ENCODE measurements at places on chromosomes 13 and 19.
A peak's percentile ranks its signal among the peaks of the same experiment; 100 is the strongest.

GRCh38 chr13:102692491-102692826, 2.4 kb downstream of the METTL21C start:
- no peak for DNase-seq

DNA sequence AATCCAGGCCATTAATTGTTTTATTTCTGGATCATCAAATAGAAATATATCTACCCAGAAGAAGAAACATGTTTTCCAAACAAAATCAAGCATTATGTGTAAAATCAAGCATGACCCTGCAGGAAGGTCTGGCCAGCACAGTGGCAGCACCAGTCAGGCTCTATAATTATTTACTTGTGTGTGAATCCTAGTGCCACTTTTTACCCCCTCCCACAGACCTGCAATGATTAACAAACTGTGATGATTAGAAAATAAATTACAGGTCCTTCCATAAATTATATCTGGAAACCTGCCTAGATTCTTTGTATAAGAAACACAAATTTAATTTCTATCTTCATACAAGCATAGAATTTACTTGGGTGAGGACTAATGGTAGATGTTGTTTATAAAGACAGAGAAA, 186.1 kb downstream of the GPC6 start:
- DNase-seq: no peak

- no peak for DNase-seq
These were observed 12.1 kb upstream of the EHD2 start for GRCh38 chr19:47700934-47701716.

- DNase-seq: no peak
These were observed 39.7 kb upstream of the RNF113B start for GRCh38 chr13:98216711-98217285.

DNA sequence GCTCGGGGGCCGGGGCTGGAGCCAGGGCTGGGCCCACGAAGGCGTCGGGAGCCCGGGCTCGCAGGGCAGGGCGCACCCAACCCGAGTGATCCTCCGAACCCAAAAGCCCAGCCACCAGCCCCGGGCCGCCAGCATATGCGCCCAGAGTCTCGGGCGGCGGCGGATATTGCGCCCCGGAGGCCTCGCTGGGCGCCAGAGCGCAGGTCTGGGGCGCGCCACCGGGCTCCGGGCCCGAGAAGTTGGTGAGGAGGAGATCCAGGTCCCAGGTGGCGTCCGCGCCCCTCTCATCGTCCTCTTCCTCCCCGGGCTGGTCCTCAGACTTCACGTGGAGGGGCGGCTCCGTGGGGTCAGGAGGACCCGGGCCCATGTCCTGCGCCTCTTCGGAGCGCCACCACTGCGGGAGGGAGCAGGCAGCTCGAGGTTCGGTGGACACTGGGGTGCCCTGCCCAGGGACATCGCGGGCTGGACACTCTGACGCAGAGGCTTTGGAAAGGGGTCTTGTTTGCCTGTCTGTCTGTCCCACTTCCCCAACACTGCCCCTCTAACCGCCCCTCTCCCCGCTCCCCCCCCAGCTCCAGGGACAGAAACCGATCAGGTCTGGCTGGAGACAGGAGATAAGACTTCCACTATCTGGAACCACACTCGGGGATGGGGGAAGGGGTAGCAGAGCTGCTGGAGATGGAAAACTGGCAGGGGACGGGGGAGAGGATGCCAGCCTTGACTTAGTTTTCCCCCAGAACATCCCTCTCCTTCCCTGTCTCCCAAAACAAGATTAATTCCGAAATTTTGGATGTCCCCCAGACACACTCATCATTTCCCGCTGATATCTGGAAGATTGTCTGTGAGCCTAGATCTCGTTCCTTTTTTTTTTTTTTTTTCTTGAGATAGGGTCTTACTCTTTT, 1.0 kb downstream of the KLF1 start:
- DNase-seq: no peak

- no peak for DNase-seq
These were observed 104.0 kb downstream of the MYCBP2 start for GRCh38 chr13:77222909-77223308.

- no peak for DNase-seq
These were observed 267.3 kb downstream of the RFC3 start for GRCh38 chr13:34085204-34085603.

DNA sequence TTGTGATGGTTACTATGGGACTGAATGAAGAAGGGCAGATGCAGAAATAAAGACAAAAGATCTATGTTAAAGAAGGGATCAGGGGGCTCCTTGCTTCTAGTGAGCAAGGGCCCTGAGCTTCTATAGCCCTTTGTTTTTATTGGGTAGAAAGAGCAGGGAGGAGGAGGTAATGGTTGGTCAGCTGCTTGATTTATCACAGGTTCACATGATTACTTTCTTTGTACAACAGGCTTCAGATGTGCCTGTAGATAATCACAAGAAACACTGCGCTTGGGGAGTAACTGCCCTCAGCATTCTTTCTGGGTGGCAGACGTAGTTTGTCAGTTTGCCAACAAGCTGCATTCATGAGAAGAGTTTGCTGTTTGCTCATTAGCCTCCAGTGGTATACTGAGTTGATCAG, 4.8 kb upstream of the ZNF439 start:
- no peak for DNase-seq

GRCh38 chr13:106996867-106997618, 429.1 kb upstream of the ARGLU1 start:
- DNase-seq: no peak

DNA sequence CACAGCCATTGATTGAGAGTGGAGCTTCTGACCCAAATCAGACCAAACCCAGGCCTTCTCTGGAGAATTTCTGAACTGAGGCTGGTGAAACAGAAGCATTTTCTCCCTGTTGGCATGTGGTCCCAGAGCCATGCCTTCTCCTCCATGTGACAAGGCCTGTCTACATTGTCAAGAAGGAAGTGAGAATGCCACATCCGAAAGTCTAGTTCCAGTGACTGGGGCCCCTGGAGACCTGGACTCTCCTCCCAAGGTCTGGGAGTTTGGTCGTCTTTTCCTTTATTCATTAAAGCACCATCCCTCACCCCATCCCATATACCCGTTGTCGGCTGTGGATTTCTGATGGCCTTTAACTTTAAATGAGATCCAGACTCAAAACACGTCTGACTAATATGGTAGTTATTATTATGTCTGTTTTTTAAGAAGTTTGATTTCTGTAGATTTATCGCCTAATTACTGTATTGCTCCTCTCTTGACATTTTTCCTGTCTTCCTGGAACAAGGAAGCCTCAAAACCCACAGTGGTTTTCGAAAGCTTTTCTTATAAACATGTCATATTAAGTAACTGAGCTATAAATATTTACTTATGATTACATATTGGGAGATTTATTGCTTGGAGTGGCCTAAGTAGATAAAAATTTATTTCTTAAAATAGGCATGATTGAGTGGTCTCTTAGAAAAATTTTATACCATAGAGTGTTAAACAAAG, 128.3 kb upstream of the FRY start:
- no peak for DNase-seq

DNA sequence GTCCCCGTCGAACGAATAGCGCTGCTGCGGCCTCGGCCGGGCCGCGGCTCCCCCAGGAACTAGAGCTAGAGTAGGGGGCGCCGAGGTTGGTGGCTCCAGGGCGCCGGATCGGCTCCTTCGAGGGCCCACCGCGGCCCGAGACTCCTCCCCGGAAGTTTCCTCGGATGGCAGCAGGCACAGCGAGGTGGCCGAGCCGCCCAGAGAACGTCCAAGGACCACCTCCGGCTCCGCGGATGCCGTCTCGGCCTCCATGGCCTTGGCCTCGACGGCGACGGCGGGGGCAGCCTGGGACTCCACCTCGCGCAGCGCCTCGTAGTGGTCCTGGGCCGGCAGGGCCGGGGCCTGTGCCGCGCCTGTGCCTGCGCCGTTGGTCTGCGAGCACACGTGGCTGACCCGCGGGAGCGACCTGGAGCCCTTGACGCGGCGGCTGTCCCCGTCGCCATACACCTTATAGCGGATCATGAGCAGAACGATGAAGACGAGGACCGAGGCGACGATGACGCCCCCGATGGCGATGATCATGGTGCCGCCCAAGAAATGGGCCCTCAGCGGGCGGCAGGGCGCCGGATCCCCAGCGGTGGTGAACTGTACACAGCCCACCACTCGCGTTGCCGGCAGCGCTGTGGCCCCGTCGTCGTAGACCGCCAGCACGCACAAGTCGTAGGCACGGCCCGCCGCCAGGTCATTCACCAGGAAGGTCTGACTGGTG, 11.8 kb downstream of the IFNL1 start:
- DNase-seq: no peak

GRCh38 chr19:46821512-46822409, 28.9 kb downstream of the AP2S1 start:
- DNase-seq: peak; percentile 40

DNA sequence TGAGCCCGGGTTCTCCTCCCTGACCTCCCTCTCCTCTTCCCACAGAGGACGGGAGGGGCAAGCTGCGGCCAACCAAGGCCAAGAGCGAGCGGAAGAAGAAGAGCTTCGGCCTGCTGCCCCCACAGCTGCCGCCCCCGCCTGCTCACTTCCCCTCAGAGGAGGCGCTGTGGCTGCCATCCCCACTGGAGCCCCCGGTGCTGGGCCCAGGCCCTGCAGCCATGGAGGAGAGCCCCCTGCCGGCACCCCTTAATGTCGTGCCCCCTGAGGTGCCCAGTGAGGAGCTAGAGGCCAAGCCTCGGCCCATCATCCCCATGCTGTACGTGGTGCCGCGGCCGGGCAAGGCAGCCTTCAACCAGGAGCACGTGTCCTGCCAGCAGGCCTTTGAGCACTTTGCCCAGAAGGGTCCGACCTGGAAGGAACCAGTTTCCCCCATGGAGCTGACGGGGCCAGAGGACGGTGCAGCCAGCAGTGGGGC, 162.2 kb downstream of the KDM4B start:
- no peak for DNase-seq

GRCh38 chr19:4922530-4923275, 13.4 kb downstream of the UHRF1 start:
- no peak for DNase-seq

- no peak for DNase-seq
These were observed 49.6 kb downstream of the ABCC4 start for GRCh38 chr13:95251641-95252040.

GRCh38 chr13:110354715-110355473, 47.8 kb downstream of the COL4A2 start:
- no peak for DNase-seq

GRCh38 chr19:33175156-33175782, 18.9 kb upstream of the LRP3 start:
- DNase-seq: no peak

DNA sequence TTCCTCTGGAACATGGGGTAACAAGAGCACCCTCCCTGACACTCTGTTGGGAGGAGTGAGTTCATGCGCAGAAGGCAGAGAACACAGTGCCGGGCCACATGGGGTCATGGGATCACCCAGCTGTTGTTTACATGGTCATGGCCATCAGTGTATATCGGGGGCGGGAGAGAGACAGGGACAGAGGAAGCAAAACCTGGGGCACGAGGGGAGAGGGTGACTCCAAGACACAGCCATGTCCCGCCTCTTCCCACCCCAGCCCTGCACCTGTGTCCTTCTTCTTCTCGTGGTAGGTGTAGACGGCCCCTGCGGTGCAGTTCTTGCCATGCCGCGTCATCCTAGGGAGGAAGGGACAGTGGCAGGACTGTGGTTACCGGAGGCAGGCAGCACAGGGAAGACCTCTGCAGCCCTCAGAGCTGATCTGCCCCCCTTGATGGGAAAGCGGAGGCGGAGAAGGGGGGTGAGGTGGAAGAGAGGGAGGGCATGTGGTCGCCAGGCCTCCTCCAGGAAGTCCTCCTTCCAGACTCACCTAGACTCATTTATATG, 19.9 kb downstream of the NOSIP start:
- DNase-seq: no peak

- no peak for DNase-seq
These were observed 220.9 kb downstream of the FOXO1 start for GRCh38 chr13:40445557-40445990.

- DNase-seq: peak; percentile 4
These were observed 2.8 kb upstream of the CRYL1 start for GRCh38 chr13:20528452-20528851.

DNA sequence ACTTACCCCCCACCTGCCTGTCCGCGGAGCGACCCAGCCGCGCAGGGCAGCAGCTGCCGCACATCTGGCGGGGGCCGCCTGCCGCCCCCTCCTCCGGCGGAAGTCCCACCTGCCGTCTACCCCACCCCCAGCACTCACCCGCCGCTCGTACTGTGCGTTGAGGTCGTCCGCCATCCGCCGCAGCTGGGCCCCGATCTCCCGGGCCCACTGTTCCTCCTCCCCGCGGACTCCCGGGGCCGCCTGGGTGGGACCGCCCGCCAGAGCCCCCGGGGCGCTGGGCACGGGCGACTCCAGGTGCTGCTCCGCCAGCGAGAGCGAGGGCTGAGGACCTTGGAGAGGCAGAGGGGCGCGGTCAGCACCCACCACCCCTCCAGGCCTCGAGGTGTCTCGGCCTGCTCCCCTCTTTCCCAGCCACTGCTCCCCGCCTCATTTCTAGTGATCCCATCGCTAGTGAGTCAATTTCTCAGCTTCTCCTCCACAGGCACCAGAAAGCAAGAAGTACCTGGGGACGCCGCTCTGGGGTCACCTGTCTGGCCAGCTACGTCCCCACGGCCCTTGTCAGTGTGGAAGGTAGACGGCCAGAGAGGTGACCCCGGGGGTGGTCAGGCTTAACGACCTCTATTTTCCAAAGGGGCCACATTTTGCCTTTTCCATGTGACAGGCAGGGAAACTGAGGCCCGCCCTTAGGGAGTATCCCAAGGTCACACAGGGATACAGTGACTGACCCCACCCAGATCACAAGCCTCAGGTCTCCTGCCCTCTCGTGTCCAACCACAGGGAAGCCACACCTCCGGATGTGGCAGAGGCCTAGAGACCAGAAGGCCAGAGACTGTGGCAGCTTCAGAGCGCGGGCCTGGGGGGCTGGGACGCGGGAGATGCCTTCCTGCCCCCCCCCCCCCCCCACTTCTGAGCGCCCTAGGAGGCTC, 4.3 kb downstream of the BBC3 start:
- no peak for DNase-seq

DNA sequence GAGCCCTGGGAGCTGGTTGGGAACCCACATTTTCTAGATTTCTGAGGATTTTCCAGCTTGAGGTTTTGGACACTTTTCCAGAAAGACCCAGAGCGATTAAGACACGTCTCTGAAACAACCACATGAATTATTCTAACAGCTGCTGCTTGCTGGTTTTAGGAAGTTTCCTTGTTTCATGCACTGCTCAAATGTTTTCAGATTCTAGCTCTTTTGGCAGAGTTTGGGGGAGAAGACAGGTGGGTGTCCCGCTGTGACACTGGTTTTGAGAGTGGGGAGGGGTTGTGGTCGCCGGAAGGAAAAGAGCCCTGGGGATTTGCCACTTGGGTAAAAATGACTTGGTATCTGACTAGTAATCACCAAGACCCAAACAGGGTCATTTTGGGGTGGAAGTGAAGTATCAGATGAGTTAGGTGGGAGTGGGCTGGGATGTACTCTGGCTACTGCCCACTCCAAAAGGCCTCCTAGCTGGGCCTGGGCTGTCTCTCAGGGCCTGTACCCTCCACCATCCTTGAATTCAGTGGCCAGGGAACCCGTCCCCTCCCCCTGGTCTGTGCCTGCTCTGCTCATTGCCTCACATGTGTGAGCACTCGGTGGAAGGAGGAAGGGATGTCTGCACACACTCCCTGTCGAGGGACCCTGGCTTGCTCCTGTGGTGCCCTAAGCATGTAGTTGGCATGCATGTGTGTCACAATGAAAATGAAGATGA, 13.2 kb downstream of the GATAD2A start:
- DNase-seq: no peak

All from activated T-cell treated with anti-CD3 and anti-CD28 coated beads for 24 hours (primary cell).